Activated CD8-positive, alpha-beta T cell treated with anti-CD3 and anti-CD28 coated beads for 36 hours (primary cell): ENCODE measurements at places on chromosomes 5 and 9. TPM values are rescaled to one million over a fixed set of nuclear protein-coding genes. Genes with fewer than 3 reads are reported as not detected.

- no peak for DNase-seq
Observed at GRCh38 chr5:41921874-41922273, 3.2 kb upstream of the FBXO4 start.

- DNase-seq, result no peak
Observed at GRCh38 chr9:132804576-132805295, 73.3 kb downstream of the AK8 start.

GRCh38 chr5:148791696-148792095 is 34.7 kb upstream of the ADRB2 start:
- no peak for DNase-seq

DNA sequence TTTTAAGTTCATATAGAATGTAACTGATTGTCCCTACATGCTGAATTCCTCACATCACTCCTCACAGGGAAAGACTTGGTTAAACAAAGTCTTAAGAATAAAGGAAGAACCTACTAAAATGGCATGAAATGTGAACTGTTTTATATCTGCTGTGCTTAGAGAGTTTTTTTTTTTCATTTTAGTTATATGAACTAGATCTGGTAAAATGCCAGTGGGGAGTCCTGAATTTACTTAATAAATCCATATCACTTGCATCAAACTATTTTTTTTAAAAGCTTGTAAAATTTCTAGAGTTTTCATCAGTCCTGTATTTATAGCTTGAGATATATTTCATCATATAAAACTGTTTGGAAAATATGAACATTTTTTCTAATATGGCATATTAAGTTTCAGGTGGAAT is 1528.6 kb downstream of the EFNA5 start:
- DNase-seq, result no peak

DNA sequence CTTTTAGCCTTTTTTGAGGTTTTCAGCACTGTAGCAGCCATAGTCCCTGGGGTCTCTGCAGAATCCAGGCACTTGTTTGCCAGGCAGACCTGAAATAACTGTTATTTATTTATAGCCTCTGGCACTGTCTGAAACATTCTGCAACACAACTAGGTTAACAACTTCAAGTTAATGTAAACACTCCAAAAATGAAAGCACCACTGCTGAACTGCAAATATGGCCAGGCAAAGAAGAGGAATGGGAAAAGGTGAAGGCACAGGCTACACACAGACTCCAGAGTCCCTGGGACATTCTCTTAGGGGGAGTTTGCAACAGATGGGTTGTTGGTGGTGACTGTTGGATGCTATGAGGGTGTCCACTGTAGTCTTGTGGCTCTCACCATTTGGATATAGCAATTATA is 369.0 kb downstream of the MAT2B start:
- DNase-seq, result no peak

- no peak for DNase-seq
Observed at GRCh38 chr5:144284036-144284435, 113.4 kb downstream of the KCTD16 start.

DNA sequence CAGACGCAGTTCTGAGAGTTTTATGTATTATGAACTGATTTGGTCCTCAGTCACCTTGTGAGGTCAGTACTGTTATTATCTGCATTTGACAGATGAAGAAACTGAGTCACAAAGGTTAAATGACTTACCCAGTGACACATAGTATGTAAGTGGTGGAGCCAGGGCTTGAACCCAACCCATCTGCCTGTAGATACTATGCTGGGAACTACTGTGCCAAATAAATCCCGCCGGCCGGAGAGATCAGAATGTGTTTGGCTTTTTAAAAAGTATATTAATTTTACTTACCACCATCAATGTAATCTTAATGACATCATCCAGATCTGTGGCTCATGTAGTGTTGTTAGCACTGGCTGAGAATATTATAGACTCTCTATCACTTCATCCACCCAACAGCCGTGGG is 80.8 kb downstream of the ZNF618 start:
- no peak for DNase-seq

- no peak for DNase-seq
Observed at GRCh38 chr9:112495614-112496013, 9.0 kb downstream of the KIAA1958 start.

DNA sequence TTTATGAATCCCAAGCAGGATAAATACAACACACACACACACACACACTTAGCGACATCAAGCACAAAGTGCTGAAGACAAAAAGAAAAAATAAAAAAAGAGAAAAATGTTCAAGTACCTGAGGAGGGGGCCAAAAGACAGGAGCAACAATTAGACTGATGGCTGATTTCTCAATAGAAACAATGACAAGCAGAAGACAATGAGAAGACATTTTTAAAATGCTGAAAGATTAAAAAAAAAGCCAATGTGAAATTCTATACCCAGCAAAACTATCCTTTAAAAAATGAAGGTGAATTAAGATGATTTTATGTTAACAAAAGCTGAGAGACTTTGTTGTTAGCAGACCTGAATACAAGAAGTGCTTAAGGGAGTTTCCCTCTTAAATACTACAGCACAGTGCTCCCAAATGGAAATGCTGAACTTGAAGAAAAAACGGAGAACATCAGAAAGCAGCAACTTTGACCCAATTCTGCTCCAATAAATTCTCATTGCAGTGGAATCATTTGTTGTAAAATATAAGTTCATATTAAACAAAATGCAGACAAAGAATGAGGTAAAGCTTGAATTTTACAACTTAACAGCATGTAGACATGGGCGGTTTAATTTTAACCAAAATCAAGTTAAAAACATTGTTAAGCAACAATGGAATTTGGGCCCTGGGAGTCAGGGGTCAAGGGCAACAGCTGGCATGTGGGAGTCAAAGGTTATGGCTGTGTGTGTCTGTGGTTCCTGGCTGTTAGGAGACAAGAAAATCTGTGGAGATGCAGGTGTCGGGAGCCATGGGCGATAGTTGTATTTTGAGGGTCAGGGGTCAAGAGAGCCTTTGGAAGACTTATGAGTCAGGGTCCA is 776 bp upstream of the RANBP17 start:
- DNase-seq, result no peak

- DNase-seq, result peak; percentile 53
Observed at GRCh38 chr9:35729700-35730485, 2.1 kb downstream of the TLN1 start.

GRCh38 chr5:180074462-180074861 is 2.9 kb upstream of the RNF130 start:
- no peak for DNase-seq

DNA sequence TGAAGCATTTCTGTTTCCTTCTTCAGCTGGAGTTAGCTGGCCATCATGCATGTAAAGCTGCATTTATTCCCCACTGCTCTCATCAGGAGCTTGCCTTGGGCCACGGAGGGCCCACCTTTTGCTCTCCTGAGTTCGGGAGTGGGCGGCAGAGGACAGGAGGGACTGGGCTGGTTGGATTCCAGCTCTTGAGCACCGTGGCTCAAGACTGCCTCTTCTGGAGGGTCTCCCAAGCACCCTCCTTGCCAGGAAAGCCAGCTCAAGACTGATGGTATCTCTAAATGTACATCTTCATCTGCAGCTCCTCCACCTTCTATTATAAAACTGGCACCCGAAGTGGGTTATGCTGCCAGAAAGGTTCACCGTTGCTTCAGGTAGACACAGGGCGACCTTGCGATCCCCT is 399.6 kb upstream of the IRX1 start:
- DNase-seq, result no peak

- DNase-seq, result no peak
Observed at GRCh38 chr5:142327111-142327842, 2.5 kb upstream of the SPRY4 start.

GRCh38 chr5:65055938-65056337 is 287.2 kb downstream of the CWC27 start:
- DNase-seq, result no peak

DNA sequence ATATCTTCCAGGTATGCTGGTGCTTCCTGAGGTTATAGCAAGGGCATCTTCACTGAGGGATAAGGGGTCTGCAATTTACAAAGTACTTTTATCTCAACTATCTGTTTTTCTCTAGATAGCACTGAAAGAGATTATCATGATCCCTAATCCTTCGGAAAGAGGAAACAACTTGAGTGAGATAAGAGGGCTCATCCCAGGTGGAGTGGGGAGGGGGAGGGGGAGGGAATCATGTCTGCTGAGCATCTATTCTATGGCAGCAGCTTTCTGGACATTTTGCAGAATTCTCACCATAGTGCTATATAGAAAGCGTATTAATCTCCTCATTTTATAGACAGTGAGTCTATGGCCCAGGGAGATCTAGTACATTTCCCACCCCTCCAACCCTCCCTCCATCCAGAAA is 5.9 kb downstream of the TNFSF15 start:
- DNase-seq, result no peak

DNA sequence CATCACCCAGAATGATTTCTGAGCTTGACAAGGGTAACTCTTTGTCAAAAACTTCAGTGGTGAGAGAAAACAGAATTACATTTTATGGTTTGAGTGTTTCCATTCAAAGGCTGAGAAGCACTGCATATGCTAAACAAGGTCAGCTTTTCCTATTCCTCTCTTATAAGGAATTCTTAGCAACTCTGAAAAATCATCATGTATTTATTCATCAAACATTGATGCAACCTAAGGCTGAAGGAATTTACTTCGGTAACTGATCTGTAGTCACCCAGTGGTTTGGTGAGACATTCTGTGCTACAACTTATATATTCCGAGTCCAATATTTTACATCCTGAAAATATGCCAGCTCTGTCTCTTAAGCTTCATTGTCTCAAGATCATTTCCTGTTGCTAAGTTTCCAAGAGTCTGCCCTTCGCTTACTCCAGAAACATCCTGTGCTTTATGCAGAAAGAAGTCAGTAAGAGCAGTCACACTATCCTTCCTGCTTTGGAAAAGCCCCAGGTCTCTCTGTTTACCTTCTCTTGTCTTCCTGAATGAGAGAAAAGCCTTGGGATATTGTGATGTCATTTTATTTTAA is 176.6 kb upstream of the TBCA start:
- no peak for DNase-seq

DNA sequence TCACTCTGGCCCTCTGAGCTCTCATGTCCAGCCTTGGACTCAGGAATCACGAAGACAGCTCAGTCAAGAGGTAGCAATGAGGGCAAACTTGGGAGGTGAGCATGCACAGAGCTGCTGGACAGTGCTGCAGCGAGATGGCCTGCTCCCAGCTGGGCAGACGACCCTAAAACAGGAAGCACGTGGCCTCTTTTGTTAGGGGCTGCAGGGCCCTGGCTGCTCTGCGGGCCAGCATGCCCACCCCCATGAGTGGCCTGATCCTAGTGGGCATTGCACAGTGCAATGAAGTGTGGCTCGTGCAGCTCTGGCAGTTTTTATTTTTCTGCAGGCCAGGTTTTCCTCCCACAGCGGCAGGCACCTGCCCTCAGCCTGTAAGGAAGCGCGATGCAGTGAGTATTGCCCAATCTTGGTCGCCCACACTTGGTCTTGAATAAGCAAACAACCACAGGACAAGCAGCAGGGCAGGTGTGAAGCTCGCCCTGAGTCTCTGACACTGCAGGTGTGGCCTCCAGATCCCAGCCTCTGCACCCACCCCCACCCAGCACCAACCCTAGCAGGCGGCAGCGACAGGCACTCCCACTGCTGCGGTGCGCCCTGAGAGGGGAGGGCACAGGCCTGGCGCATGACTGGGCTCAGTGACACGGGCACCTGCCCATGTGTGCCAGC is 60.8 kb downstream of the SEMA4D start:
- DNase-seq, result peak; percentile 79

DNA sequence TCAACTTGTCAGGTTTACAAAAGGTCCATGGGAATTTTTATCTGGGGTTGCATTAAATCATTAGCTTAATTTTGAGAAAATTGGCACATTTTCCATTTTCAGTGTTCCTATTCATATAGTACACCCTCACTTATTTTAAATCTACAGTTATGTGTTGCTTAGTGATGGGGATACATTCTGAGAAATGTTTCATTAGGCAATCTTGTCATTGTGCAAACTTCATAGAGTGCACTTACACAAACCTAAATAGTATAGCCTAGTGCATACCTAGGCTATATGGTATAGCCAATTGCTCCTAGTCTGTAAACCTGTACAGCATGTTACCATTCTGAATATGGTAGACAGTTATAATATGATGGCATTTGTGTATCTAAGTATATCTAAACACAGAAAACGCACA is 19.8 kb upstream of the FAM151B start:
- no peak for DNase-seq

- no peak for DNase-seq
Observed at GRCh38 chr5:148913985-148914431, 87.6 kb downstream of the ADRB2 start.

GRCh38 chr9:119934497-119934896 is 565.3 kb upstream of the BRINP1 start:
- no peak for DNase-seq

DNA sequence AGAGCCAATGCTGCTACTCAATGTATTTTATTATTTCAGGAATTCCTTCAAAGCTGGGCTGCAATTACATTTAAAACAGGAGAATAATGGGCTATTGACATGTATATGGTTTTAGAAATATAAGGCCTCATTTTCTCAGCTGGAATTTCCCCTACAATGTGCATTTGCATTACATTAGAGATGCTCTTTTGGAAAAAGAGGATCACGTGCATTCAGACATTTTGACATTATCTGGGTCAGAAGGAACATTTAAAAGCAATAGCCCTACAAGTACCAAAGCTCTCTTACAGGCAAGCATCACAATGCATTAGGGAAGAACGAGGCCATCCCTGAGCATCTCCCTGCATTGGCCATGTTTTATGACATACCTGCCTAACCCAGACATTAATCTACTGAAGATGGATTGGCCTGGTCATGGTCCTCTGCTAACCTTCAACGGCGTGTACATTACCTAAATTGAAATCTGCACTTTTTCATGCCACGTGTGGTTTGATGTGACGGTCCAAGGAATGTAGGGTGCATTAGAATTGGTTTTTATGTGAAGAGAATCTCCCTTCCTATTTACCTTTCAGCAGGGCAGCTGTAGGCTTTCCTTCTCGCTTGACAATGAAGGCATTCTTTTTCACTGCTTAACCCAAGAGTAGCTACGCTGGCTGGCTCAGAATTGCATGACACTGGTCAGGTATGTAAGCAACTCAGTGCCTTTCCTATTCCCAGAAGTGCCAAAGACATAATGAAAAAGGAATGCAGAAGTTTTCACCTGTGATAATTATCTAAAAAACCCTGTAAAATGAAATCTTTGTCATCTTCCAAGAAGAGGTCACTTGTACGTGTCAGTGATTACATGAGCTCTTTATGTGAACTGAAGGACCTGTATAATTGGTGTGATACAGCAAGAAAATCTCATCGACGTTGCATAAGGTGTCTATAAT is 212.3 kb upstream of the MPDZ start:
- DNase-seq, result no peak

Gene SLC4A9
- not detected for total RNA-seq

Gene ECPAS
- 79.6 TPM for total RNA-seq

Gene C9orf152
- total RNA-seq, result not detected

Gene ZNF366
- not detected for total RNA-seq

Gene CORO2A
- total RNA-seq, result 13.4 TPM

Gene ANKRD31
- 0.99 TPM for total RNA-seq

Gene FCN2
- total RNA-seq, result not detected

Gene COL15A1
- total RNA-seq, result 0.07 TPM

Gene PCDHA4
- not detected for total RNA-seq

Gene CFAP77
- total RNA-seq, result not detected

Gene SPINK7
- total RNA-seq, result not detected

Gene EGFLAM
- not detected for total RNA-seq

Gene LRRC14B
- total RNA-seq, result not detected

Gene GARIN3
- total RNA-seq, result 0.77 TPM

Gene PCDHA5
- total RNA-seq, result not detected

Gene NUTM2G
- total RNA-seq, result not detected

Gene LCN10
- 2.6 TPM for total RNA-seq
